ENCODE measurements at places on chromosomes 5 and 9.

- DNase-seq: no peak
Observed at GRCh38 chr9:99471033-99471432, 249.0 kb downstream of the SEC61B start.

DNA sequence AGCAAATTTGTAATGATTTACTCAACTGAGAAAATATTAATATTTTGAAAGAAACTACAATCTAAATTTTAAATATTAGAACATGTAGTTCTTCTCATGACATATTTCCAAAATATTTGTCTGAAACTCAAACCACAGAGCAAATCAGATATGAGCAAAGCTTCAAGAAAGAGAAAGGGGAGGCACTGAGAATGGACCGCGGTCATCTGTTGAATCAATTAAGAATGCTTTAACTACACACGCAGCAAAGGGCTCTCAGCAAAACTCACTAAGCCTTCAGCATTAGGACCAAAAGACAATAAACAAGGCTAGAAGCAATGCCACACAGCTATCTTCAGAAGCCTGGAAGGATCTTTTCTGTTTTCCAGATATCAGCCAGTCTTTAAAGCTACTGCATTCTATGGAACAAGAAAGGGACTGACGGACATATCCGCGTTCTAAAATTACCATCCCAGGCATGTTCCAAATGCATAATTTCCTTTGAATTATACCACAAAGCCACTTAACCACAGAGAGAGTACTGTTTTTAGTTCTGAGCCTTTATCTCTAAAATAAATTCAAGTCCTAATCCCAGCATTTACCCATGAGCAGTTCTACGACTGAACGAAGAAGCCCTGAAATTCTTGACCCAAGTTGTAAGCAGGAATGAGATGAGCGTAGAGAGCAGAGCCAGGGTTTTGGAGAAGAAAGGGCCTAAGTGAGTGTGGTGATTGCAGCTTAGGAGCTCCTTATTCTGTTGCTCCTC, 513.5 kb downstream of the AGTPBP1 start:
- no peak for DNase-seq

- no peak for DNase-seq
Observed at GRCh38 chr5:103408408-103408807, 149.8 kb downstream of the MACIR start.

DNA sequence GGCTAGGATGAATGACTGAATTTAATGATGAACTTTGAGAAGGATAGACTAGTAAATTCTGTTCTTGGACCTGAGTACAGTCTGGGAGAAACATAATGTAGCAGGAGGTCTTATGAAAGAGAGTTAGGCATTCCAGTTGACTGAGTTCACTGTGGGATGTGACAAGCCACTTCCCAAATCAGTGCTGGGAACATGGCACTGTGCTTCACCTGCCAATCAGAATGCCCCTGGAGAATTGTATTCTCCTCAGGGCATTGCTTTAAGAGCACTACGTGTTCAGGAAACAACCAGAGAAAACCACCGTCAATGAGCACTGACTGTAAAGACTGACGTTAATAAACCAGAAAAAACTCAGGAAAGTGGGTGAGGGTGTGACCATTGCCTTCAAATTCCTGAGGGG, 1.2 kb downstream of the CCDC107 start:
- peak; percentile 63 for DNase-seq

DNA sequence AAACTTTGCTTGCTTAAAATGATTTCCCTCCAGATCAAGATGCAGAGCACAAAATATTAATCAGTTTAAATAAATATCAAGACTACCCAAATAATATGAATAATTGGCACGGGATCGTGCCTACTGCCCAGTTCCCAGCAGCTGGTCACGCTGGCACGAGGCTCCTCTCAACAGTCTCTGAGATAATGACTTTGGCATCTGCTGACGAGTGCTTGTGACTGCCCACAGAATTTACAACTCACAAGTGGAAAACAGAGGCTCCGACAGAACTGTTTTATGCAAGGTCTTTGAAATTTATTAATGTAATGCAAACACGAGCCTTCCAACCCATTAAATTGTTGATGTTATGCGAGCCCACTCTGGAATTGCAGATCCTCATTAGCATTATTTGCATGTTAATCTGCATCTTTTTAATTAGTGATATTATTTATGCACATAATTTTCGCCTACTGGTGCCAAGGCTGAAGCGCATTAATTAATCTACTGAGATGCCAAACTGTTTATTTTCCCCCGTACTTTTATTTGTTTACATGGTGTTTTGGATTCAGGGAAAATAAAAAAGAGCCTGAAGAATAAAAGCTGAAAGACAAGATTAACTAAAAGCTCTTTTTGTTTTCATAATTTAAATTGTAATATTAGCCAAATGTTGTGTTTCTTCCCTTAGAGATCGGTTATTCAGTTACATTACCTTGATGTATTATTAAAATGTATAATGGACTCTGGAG, 369.3 kb upstream of the IRX1 start:
- DNase-seq: peak; percentile 29

GRCh38 chr5:5372930-5373329, 49.5 kb upstream of the ICE1 start:
- no peak for DNase-seq

- DNase-seq: no peak
Observed at GRCh38 chr5:68243681-68244080, 28.1 kb downstream of the PIK3R1 start.

GRCh38 chr9:106291786-106292185, 571.2 kb upstream of the ZNF462 start:
- no peak for DNase-seq

DNA sequence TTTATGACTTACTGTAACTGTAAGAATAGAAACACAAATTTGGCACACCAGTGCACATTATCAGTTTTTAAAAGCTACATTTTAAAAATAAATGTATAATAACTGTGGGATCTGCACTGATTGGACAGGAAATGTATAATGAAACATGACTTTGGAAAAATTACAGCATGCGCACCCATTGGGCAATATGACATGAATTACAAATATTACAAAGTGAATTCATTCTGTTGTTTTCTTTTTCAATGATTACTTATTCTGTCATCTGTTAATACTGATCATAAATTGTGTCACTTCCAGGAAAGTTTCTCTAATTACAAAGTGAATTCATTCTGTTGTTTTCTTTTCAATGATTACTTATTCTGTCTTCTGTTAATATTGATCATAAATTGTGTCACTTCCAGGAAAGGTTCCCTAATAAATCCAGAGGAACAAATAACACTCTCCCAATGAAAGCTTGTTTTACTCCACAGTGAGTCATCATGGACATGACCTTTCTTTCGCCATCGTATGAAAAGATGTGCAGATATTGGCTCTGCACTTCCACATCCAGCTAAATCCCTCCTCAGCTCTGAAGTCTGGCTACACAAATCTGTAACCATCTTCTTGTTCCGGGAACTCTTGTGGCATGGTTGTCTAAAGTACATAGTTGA, 297.0 kb upstream of the HAPLN1 start:
- no peak for DNase-seq

GRCh38 chr9:21995666-21996398, 1.2 kb downstream of the CDKN2B-AS1 start:
- no peak for DNase-seq

DNA sequence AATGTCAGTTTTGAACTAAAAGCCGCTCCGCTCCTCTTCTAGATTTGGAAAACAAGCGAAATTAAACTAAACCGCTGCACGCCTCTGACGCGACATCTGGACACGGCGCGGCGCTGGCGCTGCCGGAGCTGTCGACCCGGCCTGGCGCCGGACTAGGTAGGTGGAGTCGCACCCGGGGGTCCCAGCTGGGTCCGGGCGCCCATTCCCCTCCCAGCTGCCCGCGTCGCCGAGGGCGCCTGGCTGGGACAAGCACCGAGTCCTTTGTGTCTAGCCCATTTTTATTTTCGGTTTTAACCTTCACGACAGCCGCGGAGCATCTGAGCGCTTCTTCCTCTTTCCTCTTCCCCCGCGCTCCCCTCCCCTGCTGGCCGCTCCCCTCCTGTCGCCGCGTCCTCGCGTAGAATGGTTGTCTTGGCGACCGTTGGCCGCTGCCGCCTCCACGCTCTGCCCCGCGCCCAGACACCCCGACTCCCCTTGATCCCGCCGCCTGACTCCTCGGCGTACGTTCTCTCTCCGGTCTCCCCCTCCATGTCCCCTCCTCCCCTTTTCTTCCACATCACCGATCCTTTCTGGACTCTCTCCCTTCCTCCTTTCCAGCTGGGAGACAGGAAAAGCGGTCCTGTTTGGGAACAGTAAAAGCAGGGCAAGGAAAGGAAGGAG, 545 bp downstream of the CDKN2B-AS1 start:
- DNase-seq: no peak

- DNase-seq: no peak
Observed at GRCh38 chr9:29241320-29241719, 1668.0 kb upstream of the C9orf72 start.

DNA sequence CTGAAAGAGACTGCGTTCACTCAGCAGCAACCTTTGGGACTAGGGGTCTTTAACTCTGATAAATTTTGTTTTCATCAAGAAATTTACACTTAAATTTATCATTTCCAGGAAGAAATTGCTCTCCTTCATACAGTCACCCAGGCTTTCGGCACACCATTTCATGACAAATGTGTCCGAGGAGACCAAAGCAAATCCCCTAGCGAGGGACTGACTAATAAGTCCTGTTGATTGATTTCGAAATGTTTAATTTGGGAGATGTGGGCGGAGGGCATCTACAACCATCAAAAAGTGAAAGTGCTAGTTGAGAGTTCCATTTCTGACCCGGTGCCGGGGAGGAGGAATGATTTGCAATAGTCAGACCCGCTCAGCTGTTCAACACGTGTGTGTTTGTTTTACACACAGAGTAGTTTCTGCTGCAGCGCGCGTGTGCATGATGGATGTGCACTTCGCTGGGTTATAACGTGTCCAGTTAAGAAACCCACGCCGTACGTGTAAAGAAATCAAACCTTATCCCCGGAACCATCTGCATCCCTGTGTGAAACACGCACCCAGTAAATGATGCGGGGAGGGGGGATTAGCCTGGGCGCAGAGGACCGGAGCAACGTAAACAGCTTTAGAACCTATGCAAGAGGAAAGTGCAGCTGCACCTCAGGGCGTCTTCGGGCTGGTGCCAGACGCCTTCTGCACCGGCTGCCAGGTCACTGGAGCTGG, 845 bp upstream of the NR4A3 start:
- DNase-seq: peak; percentile 47

GRCh38 chr5:145471831-145472612, 363.1 kb downstream of the PRELID2 start:
- DNase-seq: peak; percentile 51

DNA sequence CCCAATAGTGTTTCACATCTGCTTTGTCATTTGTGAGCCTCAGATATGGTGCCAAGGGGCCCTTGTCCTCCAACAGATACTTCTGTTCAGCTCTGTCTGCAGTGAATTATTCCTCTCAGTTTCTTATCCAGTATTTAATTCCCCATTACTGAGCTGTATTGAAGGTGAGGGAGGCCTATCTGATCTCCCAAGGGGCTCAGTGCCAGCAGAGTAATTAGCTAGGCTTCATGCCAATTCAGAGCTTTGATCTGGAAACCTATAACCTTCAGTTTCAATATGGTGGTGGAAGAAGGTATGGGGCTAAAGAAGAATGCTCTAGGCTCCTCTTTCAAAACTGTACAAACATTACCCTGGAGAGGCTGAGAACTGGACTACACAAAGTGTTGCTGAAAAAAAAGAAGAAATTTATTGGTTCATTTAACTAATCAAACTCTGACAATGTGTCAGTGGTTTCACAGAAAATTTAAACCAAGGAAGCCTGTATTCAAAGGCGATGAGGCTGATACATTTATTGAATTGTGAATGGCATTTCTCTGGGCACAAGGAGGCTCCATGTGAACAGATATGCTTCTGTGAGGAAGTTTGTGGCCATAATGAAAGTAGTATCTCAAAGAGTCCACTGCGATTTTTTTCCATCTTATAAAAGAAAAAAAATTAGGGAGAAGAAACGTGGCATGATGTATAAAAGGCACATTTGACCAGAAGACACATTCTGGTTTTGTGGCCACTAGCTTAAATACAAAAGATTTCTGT, 397.8 kb downstream of the TLE4 start:
- no peak for DNase-seq

GRCh38 chr9:116539549-116539948, 147.6 kb upstream of the TRIM32 start:
- DNase-seq: no peak

- peak; percentile 68 for DNase-seq
Observed at GRCh38 chr9:121992571-121993212, 100.4 kb downstream of the TTLL11 start.

DNA sequence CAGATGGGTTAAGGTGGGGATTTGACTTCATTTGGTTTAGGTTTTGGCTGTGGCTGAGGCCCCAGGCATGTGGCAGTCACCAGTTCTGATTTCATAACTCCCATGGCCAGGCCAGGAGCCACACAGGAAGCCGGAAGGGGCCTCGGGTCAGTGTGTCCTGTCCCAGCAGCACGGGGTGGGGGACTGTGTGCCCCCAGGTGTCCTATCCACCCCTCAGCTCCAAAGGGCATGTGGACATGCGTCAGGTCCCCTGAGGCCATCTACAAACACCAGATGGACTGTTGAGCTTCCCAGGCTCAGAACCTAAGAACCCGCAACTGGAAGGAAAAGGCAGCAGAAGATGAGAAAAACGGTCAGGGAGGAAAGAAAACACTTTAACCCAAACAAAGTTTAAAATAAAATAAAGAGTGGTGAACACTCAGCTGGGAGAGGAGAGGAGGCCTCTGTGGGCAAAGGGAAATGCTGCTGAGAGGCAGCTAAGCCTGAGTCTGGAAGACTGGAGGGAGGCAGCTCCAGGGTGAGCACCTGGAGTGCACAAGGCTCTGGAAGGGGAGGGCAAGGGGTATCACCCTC, 260.8 kb downstream of the AUH start:
- no peak for DNase-seq

- peak; percentile 21 for DNase-seq
Observed at GRCh38 chr9:110443146-110443865, 105.6 kb upstream of the TXNDC8 start.

- DNase-seq: no peak
Observed at GRCh38 chr9:14520341-14520740, 172.9 kb downstream of the ZDHHC21 start.

DNA sequence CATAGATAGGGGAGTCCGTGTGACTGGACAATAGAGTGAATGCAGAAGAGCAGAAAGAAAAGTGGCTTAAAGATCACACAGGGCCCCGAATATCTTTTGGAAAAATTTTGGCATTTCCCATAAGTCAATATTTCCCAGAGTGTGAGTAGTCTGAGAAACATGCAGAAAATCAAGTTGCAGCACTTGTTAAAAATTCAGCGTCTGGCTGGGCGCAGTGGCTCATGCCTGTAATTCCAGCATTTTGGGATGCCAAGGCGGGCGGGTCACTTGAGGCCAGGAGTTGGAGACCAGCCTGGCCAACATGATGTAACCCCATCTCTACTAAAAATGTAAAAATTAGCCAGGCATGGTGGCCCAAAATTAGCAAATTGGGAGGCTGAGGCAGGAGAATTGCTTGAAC, 227.0 kb downstream of the DRD1 start:
- no peak for DNase-seq

DNA sequence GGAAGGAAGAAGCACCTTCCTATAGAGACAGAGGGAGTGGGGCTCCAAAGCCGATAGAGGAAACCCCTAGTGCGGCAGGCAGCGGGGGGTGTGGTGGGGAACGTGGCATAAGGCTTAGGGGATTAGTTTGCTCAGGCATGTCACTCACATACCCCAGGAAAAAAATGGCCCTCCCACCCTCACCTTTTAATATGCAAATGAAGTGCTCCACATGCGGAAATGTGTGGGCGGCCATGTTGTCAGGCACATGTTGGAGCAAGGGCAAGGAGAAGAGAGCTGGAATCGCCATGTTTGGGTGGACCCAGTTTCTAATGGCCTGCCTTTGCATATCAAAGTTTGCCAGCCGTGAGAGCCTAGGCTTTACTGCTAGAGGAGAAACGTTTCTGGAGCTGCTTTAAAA, 758.8 kb downstream of the NR2F1-AS1 start:
- no peak for DNase-seq

GRCh38 chr9:83675466-83675865, 32.3 kb downstream of the UBQLN1 start:
- no peak for DNase-seq
